H4 (cell line): ENCODE measurements at places on chromosomes 3 and 15. TPM values are rescaled to one million over a fixed set of nuclear protein-coding genes. Genes with fewer than 3 reads are reported as not detected.

GRCh38 chr3:365268-365667 is 168.7 kb downstream of the CHL1 start:
- DNase-seq, result no peak

DNA sequence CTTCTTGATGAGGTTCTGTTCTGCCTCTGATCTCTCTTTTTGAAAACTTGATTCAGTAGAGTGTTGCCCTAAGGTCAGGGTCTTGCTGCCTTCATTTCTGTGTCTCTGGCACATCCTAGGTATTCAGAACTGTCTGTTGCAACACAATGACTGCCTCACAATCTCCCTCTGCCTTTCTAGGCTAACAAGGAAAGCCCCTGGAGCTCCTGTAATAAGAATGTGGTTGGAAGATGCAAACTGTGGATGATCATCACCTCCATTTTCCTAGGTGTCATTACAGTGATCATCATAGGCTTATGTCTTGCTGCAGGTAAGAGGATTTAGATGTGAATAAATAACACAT is 7.0 kb downstream of the C3orf52 start:
- no peak for DNase-seq

GRCh38 chr3:173138026-173138425 is 3.0 kb downstream of the SPATA16 start:
- no peak for DNase-seq

DNA sequence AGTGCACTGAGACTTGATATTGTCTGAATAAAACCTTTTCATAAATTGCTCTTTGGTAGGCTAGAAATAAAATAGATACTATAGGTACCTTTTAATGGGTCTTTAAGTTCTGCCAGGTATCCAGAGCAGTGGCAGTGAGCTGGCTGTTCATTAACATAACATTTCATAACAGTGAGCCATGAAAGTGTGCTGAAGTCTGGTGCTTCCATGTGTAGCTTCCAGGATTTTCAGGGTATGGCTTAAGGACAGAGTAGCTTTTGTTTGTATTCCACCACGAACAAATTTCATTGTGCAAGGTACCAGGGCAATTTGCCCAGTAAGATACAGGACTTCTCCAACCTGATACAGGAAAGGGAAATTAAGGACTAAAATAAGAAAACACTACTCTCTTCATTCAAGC is 124.7 kb upstream of the NANOGP8 start:
- no peak for DNase-seq

GRCh38 chr3:80770106-80771074 is 991.1 kb downstream of the GBE1 start:
- no peak for DNase-seq

DNA sequence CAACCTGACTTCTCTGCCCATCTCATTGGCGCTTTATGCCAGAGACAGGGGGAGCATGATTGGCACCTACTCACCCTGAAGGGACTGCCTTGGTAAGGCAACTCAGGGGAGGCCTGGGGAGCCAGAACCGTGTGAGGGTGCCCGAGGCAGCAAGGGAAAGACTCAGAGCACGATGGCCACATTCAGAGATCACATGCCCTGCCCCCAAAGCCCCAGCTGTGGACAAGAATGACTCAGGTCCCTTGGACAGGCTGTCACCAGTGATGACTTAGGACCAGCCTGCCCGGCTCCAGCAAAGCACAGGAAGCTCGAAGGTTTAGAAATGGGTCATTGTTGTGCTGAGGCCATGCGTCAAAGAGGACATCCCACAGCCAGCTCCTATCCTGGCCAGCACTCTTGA is 49.1 kb upstream of the LIMD1 start:
- peak; percentile 22 for DNase-seq

DNA sequence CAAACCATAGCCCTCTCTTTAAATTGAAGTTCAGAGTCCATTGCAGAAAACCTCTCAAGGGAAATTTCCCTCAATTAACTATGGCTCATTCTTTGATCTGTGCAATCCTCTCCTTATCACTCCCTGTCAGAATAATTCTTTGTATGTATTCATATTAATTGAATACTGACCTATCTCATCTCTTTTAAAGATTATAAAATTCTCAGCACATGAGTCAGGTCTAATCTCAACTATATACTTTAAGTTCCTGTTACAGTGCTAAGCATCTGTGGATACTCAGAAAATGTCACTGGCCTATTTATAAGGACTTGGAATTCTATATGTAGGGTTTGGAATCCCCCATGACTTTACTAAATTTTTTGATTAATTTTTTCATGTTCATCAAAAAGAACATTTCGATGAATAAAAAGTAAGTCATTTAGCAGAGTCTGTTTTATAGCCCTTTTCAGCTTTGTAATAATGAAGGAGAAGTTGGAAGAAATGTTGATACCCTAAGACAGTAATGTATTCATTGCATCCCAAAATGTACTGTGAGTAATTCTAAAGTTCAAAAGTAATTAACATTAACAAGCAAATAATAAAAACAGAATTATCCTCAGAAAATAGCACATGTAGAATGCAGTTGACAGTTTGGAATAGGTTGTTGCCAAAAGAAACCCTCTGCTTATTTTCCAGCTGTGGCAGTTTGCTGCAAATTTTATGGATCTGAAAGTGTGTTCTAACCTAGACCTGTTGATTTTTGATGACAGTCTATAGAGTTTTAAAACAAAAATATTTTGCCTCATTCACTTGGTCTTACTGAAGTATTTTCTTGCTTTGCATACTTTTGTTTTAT is 503.4 kb upstream of the CBLB start:
- no peak for DNase-seq

GRCh38 chr3:127656906-127657305 is 15.8 kb upstream of the ABTB1 start:
- DNase-seq, result no peak

DNA sequence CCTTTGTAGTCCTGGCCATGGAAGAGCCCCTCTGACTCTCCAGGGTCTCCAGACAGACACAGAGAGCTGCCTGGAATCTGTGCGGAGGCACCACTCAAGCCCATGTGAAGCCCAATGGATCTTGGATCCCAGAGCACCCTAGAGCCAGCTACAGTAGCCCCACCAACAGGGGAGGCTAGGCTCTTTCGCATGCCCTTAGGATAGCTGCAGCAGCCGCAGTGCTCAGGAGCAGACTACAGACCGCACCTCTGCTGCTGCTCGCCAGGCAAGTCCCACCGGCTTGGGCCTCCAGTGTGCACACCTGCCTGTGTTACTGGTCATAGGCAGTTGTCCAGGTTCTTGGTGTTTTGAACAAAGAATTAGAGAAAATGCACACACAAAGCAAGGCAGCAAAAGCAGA is 131.6 kb downstream of the SPATA16 start:
- DNase-seq, result no peak

- DNase-seq, result no peak
Measured at GRCh38 chr3:54531741-54532140, 396.1 kb downstream of the LRTM1 start.

GRCh38 chr3:65402597-65402996 is 636.1 kb downstream of the MAGI1 start:
- peak; percentile 87 for DNase-seq

DNA sequence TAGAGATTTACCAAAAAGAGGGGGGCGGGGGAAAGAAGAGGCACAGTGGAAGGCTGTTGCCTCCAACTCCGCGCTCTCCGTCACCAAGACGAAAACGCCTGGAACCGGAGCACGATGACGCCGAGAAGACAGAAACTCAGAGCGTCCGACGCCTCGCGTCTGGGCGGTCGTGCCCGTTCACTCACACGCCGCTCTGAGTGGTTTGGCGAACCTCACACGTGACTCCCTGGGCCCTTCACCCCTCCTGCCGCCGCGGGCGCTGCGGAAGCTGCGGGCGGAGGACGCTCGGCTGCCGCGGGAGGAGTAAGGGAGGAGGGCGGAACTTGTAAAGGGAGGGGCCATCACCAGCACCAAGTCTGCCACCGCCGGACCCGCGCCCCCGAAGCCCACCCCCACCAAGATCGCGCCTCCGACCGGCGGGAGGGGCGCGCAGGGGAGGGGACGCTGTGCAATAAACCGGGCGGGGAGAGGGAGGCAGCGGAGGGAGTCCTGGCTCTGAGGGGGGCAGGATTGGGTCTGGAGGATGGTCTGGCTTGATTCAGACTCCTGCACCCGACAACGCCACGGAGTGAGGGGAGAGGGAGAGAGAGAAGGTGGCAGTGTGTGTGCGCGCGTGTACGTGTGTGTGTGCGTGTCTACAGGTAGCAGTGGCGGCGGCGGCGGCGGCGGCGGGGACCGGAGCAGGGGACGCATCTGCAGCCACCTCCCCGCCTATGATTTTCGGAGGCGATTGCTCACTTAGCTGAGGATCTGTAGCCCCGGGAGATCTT is 1.9 kb upstream of the NLGN1 start:
- peak; percentile 97 for DNase-seq

- DNase-seq, result no peak
Measured at GRCh38 chr3:79233431-79234060, 534.3 kb downstream of the ROBO1 start.

Gene IL16
- 0.06 and 0.17 TPM in 2 replicates for total RNA-seq

Gene PAK6
- 2.4 TPM in 1 of 2 replicates, not detected in the other for total RNA-seq

Gene PLSCR2
- total RNA-seq, result not detected in 2 replicates

Gene LDHAL6B
- total RNA-seq, result not detected in 2 replicates

Gene EXOSC7
- total RNA-seq, result 49.9 and 58.8 TPM in 2 replicates

Gene CCR9
- total RNA-seq, result not detected in 2 replicates

Gene STRIT1
- not detected in 2 replicates for total RNA-seq

Gene DZIP1L
- 4.5 and 6.3 TPM in 2 replicates for total RNA-seq
